ENCODE measurements at places on chromosomes 1 and 21. TPM values are rescaled to one million over a fixed set of nuclear protein-coding genes. Genes with fewer than 3 reads are reported as not detected.

Gene SPRR2E
- total RNA-seq, result not detected

Gene VWA1
- 51.0 TPM for total RNA-seq

DNA sequence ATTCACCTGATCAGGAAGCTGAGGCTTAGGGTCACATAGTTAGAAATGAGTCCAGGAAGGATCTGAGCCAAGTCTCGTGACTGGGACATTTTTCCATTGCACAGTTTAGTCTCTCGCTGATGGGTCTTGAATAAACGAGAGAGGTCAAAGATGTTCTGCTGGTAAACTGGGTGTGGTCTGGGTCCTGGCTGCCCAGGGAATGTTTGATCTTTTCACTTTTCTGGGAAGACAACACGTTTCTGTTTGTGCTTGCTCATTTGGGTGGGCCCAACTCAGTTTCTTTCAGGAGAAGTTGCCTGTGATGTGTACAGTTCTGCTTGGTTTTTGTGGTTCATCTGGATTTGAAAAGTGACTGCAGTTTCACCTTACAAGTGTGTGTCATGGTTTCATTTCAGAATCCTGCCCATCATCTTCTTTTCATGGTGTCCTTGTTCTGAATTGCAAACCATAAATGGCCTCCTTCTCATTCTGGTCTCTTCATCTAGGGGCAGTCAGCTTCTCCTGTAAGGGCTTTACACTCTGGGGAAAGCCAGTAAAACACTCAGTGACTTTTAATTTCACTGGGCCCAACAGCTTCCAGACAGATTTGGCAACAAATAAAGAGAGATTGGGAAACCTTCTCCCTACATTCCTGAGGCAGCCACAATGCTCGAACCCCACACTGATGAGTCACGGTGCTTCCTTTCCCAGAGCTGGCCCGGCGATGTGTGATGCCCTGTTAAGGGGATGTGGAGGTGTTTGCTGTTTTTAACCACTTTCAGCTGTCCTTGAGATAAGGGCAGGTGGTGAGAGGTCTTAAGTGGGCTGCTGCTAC lies 7.2 kb upstream of the TACSTD2 start:
- H3K36me3 ChIP-seq, result no peaks in the 10 kb centered on the region
- H3K4me1 ChIP-seq, result peaks cover 20% of the 10 kb centered on the region
- H3K27me3 ChIP-seq, result no peaks in the 10 kb centered on the region
- H3K27ac ChIP-seq, result peak overlapping the region; percentile 81
- H3K4me3 ChIP-seq, result no peak overlapping the region

DNA sequence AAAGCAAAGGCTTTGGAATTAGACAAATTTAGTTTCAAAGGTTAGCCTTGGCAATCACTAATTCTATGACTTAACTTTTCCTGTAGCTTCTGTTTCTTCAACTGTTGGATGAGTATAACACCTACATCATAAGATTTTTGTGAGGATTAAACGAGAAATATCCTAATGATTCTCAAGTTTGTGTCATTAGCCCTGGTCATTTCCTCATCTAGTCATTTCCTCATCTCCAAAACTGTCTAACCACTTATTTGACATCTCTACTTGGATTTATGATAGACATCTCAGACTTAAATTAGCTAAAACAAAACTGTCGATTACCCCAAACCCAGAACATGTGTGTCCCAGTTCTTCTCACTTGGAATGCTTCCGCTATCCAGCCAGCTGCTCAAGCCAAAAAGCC lies 80.2 kb upstream of the CHODL start:
- no peak overlapping the region for H3K4me3 ChIP-seq
- H3K27me3 ChIP-seq, result no peaks in the 10 kb centered on the region
- no peak overlapping the region for H3K27ac ChIP-seq
- H3K36me3 ChIP-seq, result no peaks in the 10 kb centered on the region

GRCh38 chr1:245036102-245036501 lies 118.7 kb upstream of the KIF26B start:
- H3K4me1 ChIP-seq, result no peaks in the 10 kb centered on the region
- H3K27ac ChIP-seq, result no peak overlapping the region
- no peaks in the 10 kb centered on the region for H3K27me3 ChIP-seq
- no peak overlapping the region for H3K4me3 ChIP-seq
